ENCODE measurements at places on chromosomes 1 and 21. TPM values are rescaled to one million over a fixed set of nuclear protein-coding genes. Genes with fewer than 3 reads are reported as not detected.

GRCh38 chr1:161048949-161049722 lies 3.4 kb upstream of the USF1 start:
- no peak for DNase-seq

DNA sequence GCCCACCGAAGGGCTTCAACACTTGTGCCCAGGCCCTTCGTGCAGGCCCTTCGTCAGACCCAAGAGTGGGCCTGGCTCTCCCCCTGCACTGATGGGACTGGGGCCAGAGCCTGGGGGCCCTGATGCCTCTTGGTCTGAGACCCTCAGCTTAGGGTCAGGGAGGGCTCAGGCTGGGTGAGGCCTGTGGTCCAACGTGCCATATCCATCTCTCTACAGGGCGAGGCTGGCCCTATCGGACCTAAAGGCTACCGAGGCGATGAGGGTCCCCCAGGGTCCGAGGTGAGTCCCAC lies 15.6 kb downstream of the COL6A1 start:
- DNase-seq: no peak

GRCh38 chr21:43370091-43370658 lies 56.8 kb downstream of the SIK1 start:
- no peak for DNase-seq

The PTGS2 gene
- 4.6 TPM for total RNA-seq

The FAM177B gene
- total RNA-seq: not detected

Data from left cardiac atrium (tissue), 4 donors.